Esophagus muscularis mucosa (tissue), 4 donors: ENCODE measurements at places on chromosomes 7 and 10. TPM values are rescaled to one million over a fixed set of nuclear protein-coding genes. Genes with fewer than 3 reads are reported as not detected.

GRCh38 chr7:119724041-119724792, 548.8 kb upstream of the KCND2 start:
- DNase-seq, result no peak

TAF3 gene
- total RNA-seq, result 11.1 TPM

DNA sequence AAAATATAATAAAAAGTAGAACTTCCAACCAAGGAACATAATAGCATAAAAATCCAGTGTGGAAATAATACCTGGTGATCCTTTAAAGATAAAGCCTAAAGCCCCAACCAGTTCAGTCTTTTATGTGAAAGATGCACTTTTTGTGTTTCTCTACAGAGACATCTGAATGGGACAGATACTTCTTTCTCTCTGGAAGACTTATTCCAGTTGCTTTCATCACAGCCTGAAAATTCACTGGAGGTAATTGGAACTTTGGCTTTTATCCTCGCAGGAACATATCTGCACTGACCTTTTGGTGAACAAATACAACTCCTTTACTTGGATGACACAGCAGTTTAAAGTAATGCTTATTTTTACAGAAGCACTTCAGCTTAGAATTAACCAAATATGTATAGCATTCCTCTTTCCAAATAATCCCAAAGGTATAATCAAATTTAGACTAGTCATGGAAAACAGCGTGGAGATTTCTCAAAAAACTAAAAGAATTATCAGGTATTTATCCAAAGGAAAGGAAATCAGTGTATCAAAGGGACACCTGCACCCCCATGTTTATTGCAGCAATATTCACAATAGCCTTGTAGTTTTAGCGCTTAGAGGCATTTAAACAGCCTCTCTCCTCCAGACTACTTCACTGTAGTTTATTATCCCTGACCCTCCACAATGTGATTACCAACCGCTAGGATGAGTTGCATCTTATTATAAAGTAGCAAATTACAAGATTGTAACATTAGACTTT, 16.8 kb downstream of the HNRNPA2B1 start:
- DNase-seq, result no peak

DNA sequence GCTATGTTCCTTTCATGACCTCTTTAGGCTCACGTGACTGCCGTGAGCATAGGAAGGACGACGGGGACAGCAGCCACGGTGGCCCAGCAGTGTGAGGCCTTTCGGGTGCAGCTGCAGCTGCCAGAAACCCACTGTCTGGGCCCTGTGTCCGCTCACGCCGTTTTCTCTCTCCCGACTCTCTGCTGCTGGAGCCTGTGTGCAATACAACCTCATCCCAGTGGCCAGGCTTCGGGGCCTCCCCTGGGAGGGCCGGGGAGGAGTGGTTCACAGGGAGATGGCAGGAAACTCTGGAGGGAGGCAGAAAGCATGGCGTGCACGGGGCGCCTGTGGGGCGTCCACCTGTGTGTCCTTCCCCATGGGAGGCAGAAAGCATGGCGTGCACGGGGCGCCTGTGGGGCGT, 38.6 kb downstream of the PFKP start:
- no peak for DNase-seq
